8988T (cell line): ENCODE measurements at places on chromosomes 5 and 9.

- no peak for DNase-seq
These were observed 32.2 kb downstream of the CWC27 start for GRCh38 chr5:64800926-64801325.

- DNase-seq, result no peak
These were observed 3.2 kb upstream of the HSD17B3 start for GRCh38 chr9:96305171-96305570.

DNA sequence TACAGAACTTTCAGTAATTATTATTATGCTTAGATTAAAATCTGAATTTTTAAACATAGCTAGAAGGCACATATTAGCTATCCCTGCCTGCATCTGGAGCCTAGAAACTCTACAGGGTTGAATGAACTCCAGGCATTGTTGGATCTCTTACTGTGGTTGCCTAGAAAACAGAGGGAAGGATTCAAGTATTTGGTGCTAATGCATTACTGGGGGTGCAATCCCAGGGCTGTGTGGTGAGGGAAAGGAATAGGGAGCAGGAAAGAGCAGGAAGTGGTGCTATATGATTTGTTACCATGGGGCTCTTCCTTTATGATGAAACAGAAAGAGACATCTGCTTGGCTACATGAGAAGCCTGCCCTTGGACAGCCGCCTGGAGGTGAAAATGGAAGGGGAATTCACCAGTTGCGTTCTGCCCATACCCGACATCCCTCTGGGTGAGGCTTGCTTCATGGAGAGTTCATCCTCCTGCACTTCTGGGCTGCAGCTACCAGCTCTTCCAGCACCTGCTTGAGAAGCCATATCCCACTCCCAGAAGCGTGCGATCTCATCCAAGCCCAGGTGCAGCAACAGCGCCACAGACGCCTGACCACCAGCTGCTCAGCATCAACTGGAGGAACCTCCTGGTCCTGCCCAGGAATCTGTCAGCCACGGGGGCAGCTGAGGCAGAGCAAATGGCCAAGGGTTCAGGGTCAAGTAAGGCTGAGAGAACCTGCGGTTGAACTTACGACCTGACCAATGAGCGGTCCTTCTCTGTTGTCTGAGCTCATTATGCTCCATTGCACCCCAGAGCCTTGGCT lies 362.8 kb downstream of the SEMA5A start:
- no peak for DNase-seq

GRCh38 chr9:18237776-18238175 lies 236.2 kb upstream of the ADAMTSL1 start:
- no peak for DNase-seq

DNA sequence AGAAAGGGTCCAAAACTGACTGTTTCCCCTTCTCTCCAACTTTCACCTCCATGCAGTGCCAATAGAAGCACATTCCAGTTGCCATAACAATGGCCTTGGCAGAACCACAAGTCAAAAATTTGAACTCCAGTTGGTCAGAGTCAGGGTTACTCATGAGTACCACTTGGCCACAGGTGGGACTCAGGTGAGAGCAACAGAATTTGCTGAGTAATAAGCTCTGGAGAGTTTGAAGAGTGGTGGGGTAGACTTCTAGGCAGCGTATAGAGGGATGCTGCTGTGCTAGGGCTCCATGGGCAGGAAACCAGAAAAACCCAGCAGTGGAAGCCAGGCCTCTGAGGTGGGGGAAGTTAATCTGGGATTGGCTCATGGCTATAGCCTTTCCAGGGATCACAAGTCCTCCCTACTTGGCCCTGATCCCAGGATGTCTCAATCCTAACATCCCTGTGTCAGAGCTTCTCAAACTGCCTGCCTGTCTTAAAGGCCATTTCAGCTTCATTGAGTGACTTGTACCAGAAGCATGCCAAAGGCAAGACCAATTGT lies 30.2 kb downstream of the SNX18 start:
- no peak for DNase-seq

GRCh38 chr5:82620957-82621600 lies 342.9 kb upstream of the RPS23 start:
- no peak for DNase-seq

DNA sequence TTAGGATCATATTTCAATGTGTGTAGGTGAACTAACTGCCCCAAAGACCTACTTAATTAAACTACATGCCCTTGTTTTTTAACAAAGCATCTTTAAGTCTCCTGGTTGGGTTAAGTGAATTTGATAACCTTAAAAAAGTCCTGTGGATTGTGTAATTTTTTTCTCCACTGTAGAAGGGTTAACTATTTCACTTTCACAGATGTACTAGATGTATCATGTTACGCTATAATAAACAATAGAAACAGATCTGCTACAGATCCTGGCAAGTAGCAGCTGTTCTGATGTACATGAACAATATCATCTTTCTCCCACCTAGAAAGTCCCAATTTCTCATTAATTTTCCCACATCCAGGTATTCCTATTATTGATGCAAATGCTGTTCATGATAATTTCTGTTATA lies 18.9 kb downstream of the KIF24 start:
- no peak for DNase-seq

- no peak for DNase-seq
These were observed 588.8 kb downstream of the BNC2 start for GRCh38 chr9:16281707-16282106.

GRCh38 chr9:6007058-6007769 lies 8.2 kb downstream of the RANBP6 start:
- peak; percentile 38 for DNase-seq

GRCh38 chr5:39759701-39760100 lies 334.9 kb upstream of the DAB2 start:
- no peak for DNase-seq

GRCh38 chr5:74516211-74516636 lies 124.3 kb downstream of the ENC1 start:
- DNase-seq, result no peak

GRCh38 chr9:87716141-87716540 lies 9.8 kb upstream of the CTSL start:
- no peak for DNase-seq

DNA sequence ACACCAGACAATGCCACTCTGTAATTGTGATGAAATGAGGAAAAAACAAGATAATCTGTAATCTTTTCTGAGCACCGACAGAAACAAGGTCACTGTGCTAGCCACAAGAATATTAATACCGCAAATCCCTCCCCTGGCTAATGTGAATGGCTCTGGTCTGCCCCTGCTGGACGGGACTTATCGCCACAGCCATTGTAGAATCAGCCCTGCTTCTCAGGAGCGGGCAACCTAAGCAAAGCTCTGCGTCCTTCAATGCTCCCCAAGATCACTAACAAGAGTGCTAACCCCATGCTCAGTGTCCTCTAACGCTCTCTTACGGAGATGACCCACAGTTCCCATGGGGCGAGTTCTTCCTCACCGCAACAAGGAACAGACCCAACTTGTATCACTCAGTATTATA lies 42.7 kb downstream of the OR2V1 start:
- DNase-seq, result peak; percentile 70

- no peak for DNase-seq
These were observed 50.2 kb upstream of the CAST start for GRCh38 chr5:96611946-96612345.

DNA sequence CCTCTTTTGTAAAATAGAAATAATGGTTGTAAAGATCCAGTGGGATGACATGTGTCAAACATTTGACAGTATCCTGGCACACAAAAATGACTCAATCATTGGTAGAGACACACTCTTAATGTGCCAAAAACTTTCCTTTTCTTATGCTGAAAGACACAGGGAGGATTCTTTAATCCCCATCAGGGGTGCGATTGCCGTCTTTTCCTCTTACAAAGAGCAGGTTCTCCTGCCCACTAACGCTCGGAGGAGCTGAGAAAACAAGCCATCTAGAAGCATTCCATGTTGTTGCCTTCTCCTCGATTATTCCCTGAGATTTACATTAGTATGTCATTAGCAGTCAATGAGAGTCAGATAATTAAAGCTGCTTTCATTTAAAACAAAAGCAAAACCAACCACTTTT lies 342.6 kb upstream of the CCNH start:
- no peak for DNase-seq

- DNase-seq, result no peak
These were observed 170.7 kb downstream of the RANBP17 start for GRCh38 chr5:171032435-171032973.

- DNase-seq, result no peak
These were observed 19.7 kb upstream of the SPZ1 start for GRCh38 chr5:80300125-80300524.

GRCh38 chr9:134967547-134967930 lies 49.8 kb upstream of the FCN1 start:
- DNase-seq, result no peak

GRCh38 chr5:148542812-148543211 lies 111.5 kb downstream of the HTR4 start:
- DNase-seq, result no peak

DNA sequence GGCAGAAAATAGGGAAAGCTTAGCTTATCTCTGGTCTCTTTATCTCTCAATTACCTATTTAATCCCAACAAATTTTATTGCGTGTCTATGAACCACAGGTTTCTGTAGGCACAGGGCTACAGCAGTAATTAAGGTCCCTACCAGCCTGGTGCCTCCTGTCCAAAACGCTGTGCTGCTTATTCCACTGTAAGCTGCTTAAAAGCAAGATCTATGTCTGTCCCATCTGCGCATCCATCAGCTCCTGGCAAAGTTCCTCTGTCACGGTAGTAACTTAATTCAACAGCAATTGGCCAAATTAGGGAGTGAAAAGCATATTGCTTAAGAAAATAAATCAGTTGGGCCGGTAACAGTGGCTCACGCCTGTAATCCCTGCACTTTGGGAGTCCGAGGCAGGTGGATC lies 235.8 kb upstream of the VLDLR start:
- DNase-seq, result no peak

DNA sequence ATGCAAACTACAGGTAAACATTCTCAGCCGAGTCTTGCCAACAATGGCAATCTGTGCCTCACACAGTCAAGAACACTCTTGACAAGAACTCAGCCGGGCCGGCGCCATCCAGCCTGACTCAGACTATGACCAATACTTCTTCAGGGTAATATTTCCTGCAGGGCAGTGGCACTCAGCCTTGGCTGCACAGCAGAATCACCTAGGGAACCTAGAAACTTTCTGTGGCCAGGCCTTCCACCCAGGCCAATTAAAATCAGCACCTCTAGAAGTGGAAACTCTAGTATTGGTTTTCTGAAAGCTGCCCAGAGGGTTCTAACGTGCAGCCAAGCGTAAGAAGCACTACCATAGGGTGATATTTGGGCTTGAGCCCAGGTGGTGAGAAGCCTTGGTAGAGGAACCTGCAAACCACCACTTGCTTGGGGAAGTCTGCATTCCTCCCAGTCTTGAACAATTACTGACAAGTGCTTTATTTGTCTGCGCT lies 120.6 kb downstream of the TTLL11 start:
- no peak for DNase-seq

GRCh38 chr9:93098236-93098946 lies 2.4 kb downstream of the CARD19 start:
- peak; percentile 94 for DNase-seq

- no peak for DNase-seq
These were observed 50.8 kb downstream of the SEC61B start for GRCh38 chr9:99272836-99273235.

DNA sequence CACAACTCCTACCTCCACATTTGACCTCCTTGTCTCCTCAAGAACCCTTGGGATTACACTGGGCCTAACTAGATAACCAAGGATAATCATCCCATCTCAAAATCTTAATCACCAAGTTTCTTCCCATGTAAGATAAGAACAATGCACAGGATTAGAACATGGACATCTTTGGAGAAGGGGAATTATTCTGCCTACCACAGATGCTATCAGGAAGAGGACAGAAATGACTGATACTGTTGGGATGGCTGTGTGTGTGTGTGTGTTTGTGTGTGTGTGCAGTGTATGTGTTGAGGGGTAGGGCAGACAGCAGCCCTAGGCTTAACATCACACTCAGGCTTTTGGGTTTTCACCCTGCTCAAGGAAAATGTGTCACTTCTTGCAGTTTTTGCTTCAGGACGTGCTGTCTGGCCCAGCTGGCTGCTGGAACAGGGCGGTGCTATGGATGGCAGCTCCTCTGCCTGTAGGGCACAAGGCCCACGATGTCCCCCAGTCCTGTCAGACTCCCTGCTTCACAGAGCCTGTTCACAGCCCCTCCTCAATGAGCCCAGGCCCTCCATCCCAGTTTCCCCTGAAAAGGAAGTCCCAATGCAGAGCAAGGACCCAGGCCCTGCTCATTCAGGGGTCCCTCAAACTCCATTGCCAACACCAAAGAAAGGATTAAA lies 7.7 kb downstream of the CA9 start:
- DNase-seq, result no peak

DNA sequence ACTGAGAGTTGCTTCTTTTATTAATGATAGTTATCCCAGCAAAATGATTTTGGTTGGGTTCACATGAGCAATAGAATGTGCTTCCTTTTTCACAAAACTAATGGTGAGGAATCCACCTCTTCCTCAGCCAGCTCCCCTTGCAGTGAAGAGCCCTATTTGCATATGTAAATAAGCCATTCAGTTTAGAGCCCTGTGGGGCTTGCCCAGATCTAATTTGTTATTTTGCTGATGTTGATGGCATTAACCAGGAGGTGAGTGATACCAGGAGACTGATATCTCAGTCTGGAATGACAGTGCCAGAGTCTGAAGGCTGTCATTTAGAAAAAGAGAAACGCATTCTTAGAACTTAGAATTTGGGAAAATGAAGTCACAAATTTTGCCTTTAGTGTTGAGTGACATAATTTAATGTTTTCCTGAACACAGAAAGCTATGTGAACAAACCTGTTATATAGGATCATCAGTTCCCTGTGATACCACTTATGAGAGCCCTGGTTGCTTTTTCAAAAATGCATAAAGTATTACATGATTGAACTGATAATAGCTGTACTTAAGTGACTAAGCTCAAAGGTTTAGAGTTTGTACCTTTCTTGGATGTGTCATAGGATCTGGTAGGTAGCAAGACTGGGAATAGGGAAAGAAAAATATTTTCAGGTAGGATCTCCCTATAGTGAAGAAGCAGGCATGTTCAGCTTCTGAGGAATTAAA lies 271.6 kb downstream of the MAST4 start:
- no peak for DNase-seq

DNA sequence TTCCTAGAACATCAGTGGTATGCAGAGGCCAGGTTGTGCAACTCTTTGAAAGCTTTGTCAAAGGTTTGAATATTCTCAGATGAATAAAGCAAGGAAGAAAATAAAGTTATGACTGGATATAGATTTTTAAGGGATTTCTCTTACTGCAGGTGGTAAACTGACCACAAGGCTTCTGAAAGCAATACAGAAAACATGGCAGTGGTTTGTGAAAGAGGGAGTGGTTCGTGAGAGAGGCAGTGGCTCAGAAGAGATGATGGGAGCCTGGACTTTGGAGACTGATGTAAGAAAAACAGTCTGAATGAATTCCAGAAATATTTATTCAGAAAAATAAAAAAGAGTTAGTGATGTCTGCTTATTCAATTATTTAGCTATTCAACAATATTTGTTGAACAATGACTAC lies 380.4 kb upstream of the CTNND2 start:
- DNase-seq, result no peak

DNA sequence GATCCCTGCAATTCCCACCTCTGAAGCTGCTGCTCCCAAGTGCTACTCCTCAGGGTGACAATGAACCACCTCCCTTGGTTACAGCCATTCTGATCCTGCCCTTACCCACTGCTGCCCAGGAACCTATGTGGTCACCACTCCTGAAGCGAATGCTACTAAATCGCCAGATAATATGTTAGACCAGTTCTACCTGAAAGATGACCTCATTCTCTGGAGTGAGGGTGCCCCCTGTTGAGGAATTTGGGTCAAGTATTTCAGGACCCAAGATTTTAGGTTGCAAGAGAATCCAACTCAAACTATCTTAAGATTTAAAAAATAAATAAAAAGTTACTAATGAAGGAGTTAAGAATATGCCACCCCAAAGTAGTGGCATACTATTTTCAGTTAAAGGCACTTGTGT lies 5.8 kb upstream of the SNAPC3 start:
- DNase-seq, result no peak
